ENCODE measurements at places on chromosomes 13 and 19. TPM values are rescaled to one million over a fixed set of nuclear protein-coding genes. Genes with fewer than 3 reads are reported as not detected.

Gene ZNF543
- 7.9 TPM for total RNA-seq

Gene SMG9
- total RNA-seq: 5.5 TPM

Gene WDR87
- not detected for total RNA-seq

Gene C19orf38
- 0.28 TPM for total RNA-seq

Gene ZNF175
- 4.2 TPM for total RNA-seq

Gene B3GNT3
- not detected for total RNA-seq

Gene ZNF329
- 10.1 TPM for total RNA-seq

Gene FTL
- total RNA-seq: 714 TPM

Gene KLF2
- total RNA-seq: 7.2 TPM

Gene IGSF23
- 0.28 TPM for total RNA-seq

Gene ZNF544
- 54.2 TPM for total RNA-seq

Gene KLK1
- not detected for total RNA-seq

Gene HSH2D
- not detected for total RNA-seq

Gene MAMSTR
- 0.38 TPM for total RNA-seq

Gene YJEFN3
- total RNA-seq: 0.18 TPM

Gene ANKLE1
- 1.3 TPM for total RNA-seq

Gene KLK2
- total RNA-seq: not detected

Gene LENG8
- 42.7 TPM for total RNA-seq

Gene IZUMO2
- total RNA-seq: not detected

Gene MISP3
- total RNA-seq: 0.09 TPM

Gene ZNF587
- 26.0 TPM for total RNA-seq

Gene KCNN4
- total RNA-seq: 0.90 TPM

Gene UGGT2
- total RNA-seq: 43.7 TPM

Gene ZNF112
- total RNA-seq: 6.1 TPM

Gene ZNF730
- 0.85 TPM for total RNA-seq

Gene SCN1B
- total RNA-seq: 7.6 TPM

Gene KLK3
- not detected for total RNA-seq

Gene PCDH9
- total RNA-seq: 4.5 TPM

Gene PLIN5
- total RNA-seq: 0.09 TPM

Gene FSD1
- total RNA-seq: 20.6 TPM

All from endothelial cell of coronary artery (primary cell).